ENCODE measurements at places on chromosomes 6 and 20.
A peak's percentile ranks its signal among the peaks of the same experiment; 100 is the strongest.

- DNase-seq, result peak; percentile 42
Observed at GRCh38 chr6:125791151-125791819, 525 bp downstream of the NCOA7 start.

DNA sequence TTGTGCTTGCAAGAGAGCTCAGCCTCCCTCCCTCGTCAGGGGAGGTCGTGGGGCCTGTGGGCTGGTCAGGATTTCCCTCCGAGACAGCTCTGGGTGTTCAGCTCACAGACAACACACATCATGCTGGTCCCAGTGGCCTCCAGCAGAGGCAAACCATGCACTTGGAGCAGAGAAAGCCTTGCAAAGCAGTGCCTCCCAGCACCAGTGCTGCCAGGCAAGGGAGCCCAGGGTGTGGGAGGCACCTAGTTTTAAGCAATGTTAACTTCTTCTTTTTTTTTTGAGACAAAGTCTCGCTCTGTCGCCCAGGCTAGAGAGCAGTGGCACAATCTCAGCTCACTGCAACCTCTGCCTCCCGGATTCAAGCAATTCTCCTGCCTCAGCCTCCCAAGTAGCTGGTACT is 34.0 kb upstream of the INSM1 start:
- no peak for DNase-seq

DNA sequence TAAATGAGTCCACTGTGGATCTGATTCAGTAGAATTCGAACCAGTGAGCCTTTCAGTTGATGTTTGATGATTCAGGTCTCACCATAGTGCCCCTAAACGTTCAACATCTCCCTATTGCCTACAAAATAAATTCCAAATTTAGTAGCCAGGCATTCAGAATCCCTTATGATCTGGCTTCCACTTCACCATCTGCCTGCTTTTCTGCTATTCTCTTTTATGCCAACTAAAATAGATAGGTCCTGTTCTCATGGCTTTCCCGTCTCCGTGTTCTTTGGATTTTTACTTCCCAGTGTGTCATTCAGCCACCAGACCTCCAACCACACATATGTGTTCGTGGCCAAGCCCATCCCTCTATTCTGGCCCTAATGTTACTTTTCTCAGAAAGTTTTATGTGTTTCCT is 410.4 kb downstream of the LMBRD1 start:
- DNase-seq, result no peak

DNA sequence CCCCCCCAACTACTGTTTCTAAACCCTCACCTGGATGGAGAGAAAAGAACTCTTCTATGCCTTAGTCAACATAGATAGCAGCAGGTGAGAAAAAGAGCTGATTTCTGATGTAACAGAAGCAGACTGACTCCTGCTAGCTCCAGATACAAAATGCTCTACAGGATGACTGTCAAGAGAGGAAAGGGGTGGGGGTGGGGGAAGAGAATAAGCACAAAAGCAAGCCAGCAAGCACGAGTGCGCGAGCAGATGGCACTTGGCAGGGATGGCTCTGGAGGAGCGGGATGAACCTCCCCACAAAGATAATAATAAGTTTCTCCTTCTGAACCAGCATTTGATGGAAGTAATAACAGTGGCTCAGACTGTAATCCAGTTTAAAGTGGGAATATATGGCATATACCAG is 45.6 kb upstream of the SPDEF start:
- peak; percentile 6 for DNase-seq

GRCh38 chr20:15977026-15977425 is 596.2 kb downstream of the KIF16B start:
- DNase-seq, result no peak

GRCh38 chr6:21142741-21143140 is 450.8 kb upstream of the SOX4 start:
- no peak for DNase-seq

- DNase-seq, result no peak
Observed at GRCh38 chr20:55365745-55366144, 639.6 kb downstream of the CBLN4 start.

DNA sequence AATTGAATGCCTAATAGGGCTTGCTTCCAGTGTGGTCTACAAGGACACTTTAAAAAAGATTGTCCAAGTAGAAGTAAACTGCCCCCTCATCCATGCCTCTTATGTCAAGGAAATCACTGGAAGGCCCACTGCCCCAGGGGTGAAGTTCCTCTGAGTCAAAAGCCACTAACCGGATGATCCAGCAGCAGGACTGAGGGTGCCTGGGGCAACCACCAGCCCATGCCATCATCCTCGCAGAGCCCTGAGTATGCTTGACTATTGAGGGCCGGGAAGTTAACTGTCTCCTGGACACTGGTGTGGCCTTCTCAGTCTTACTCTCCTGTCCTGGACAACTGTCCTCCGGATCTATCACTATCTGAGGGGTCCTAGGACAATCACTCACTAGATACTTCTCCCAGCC is 411.5 kb downstream of the TENT5A start:
- no peak for DNase-seq

GRCh38 chr6:119343167-119343566 is 6.4 kb downstream of the MAN1A1 start:
- no peak for DNase-seq

GRCh38 chr6:63097222-63097621 is 114.0 kb upstream of the FKBP1C start:
- DNase-seq, result no peak

DNA sequence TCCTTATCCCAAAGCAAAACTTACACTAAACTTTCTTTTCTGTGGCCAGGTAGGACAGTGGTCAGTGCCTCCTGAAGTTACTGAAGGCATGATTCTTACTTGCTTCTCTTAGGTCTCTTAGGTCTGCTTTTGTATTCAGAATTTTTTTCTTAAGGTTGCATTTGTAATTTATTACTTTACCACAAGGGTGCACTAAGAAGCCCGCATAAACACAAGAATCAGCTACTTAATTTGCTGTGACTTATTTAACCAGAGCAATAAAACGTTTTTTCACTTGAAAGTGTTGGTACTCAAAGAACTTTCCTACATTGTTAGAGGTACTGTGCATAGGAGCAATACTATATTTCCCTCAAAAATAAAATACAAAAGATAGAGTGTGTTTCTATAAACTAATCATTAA is 75.4 kb upstream of the LAMA2 start:
- DNase-seq, result peak; percentile 48

- DNase-seq, result no peak
Observed at GRCh38 chr6:158046201-158047126, 64.8 kb downstream of the SYNJ2 start.

DNA sequence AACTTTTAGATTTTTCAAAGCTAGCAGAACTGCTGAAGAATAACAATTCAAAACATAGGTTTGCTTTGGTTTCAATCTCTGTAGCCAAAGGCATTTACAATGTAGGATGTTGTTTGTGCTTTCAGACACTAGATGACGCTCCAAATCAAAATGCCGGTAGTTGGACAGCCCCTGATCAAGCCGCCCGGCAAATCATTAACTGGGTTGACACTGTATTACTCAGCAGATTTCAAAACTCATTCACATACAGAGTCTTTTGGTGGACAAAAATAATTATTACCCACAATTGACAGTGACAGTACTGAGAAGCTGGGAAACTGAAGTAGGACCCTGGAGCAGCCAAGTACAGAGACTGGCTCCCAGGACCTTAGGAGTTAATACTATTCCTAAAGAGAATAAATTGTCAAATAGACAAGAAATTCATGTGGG is 21.3 kb upstream of the HFE start:
- peak; percentile 86 for DNase-seq

GRCh38 chr20:3452690-3453089 is 18.1 kb upstream of the ATRN start:
- no peak for DNase-seq

DNA sequence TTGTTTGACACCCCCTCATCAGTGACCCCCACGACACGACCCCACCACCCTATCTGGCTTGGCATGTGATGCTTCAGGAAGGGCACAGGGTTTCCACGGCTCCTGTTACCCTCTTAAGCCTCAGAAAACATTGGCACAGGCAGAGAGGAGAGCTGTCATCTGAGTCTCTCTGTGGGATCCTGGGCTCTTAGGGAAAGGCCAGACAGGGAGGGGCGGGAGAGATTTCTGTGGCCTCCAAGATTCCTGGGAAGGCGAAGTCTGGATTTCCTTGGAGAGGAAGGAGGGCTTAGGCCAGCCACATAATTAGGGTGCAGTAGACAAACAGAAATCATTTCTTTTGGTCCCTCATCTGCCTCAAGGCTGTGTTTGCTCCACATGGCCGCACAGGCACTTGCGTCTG is 191.6 kb upstream of the SNX9 start:
- DNase-seq, result peak; percentile 26

DNA sequence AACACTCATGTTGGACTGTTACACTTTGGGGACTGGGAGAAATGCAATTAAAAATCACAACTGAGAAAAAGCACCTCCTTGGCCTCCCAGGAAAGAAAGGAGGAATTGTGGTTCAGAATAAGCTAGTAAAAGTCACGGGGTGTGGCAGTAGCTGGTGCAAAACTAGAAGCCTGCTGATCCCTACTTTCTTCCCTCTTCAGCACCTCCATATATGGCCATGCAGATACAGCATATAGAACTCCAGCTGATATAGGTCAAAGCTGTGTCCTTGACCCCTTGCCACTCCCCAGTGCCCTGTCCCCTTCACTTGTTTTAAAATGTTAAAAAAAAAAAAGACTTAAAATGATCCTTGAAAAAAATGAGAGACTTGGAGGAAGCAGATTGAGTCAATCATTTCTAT is 5.5 kb upstream of the FLRT3 start:
- no peak for DNase-seq

DNA sequence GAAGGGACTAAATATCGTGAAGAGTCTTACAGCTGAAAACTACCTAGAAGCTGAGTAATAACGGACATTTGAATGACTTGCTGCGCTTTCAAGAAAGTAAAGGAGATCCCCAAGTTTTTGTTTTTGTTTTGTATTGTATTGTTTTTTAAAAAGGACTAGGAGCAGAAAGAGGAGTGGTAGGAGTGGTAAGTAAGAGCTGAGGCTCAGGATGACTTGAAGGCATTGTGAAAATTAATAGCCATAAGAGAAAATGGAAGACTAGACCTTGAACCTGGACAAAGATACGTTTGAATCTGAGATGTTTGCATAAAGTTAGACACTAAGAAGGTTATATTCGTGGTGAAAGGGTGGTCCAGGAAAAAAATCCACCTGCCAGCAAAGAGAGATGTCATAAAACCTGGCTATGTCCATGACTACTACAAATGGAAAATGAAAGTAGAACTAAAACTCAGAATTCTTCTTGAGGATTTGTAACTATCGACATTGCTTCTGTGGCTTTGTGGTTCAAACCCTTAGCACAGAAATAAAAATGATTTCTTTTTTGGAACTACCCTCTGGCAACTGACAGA is 824.8 kb upstream of the FLRT3 start:
- DNase-seq, result no peak

- DNase-seq, result no peak
Observed at GRCh38 chr6:137731600-137731959, 135.5 kb upstream of the TNFAIP3 start.

GRCh38 chr6:4582506-4583417 is 193.4 kb upstream of the CDYL start:
- DNase-seq, result peak; percentile 68

GRCh38 chr6:129643968-129644367 is 66.0 kb downstream of the ARHGAP18 start:
- DNase-seq, result no peak

DNA sequence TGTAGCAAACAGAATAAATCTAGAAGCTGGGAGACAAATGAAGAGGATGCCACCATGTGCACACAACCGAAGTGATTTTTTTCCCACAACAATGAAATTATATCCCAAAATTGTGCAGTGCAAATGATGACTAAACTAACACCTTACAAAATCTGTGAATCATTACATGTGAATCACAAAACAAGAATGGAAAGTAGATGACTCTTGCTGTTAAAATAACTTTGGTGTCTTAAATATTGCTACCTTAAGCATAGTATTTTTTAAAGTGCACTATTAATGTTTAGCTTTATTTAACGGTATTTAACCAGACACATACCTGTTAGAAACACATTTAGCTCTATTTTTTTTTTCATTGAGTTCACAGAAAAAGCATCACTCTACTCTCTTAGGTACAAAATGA is 190.8 kb downstream of the TBC1D32 start:
- peak; percentile 8 for DNase-seq

- DNase-seq, result peak; percentile 15
Observed at GRCh38 chr6:119296036-119297035, 53.2 kb downstream of the MAN1A1 start.

DNA sequence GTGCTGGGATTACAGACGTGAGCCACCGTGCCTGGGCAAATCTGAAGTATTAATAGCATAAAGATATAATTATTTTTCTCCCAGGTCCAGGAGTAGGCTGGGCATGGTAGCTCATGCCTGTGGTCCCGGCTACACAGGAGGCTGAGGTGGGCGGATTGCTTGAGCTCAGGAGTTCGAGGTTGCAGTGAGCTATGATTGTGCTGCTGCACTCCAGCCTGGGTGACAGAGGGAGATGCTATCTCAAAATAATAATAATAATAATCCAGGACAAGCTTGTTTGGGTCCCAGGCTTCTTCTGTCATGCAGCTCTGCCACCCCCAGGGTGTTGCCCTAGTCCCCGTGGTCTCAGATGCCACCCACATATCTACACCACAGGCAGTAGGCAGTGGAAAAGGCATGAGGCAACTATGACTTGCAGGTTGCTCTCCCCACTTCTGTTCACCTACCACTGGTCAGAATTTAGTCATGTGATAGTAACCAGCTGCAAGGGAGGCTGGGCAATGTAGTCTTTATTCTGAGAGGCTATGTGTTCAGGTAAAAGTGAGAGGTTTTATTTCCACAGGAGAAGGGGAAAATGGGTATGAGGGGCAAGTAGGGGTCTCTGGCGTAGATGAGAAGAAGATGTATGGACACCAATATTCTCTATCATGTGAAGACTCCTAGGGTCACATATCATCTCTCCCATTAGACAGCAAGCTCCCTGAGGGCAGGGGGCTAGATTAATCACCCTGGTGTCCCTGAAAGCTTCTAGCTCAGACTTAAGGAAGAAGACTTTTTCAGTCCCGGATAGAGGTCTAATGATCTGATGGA is 25.7 kb downstream of the TCF15 start:
- DNase-seq, result no peak

- no peak for DNase-seq
Observed at GRCh38 chr6:40037271-40037670, 103.0 kb upstream of the MOCS1 start.

DNA sequence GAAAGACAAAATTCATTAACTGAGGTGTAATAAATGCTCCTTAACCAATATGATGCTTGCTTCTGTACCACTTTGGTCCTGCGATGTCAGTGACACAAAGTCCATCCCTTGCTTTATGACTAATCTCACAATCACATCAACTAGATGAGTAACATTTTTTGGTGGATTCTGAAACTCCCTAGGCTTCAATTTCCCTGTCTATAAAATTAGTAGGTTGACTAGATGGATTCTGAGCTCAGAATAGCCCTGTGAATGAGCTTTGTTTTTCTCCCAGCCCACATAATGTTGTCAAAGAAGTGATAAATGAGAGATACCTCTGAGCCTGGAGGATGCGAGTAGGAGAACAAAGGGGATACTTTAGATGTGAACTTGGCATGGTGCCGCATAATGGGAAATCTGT is 9.1 kb downstream of the TXLNB start:
- DNase-seq, result peak; percentile 21

- DNase-seq, result peak; percentile 15
Observed at GRCh38 chr6:14559746-14560536, 442.4 kb downstream of the CD83 start.

- no peak for DNase-seq
Observed at GRCh38 chr20:3647473-3647872, 15.7 kb downstream of the GFRA4 start.

GRCh38 chr6:168004023-168004422 is 6.6 kb downstream of the KIF25 start:
- DNase-seq, result no peak
